ENCODE measurements at places on chromosomes 11 and 22.

GRCh38 chr22:31944700-31945442 lies 536 bp downstream of the YWHAH start:
- no peak for DNase-seq

DNA sequence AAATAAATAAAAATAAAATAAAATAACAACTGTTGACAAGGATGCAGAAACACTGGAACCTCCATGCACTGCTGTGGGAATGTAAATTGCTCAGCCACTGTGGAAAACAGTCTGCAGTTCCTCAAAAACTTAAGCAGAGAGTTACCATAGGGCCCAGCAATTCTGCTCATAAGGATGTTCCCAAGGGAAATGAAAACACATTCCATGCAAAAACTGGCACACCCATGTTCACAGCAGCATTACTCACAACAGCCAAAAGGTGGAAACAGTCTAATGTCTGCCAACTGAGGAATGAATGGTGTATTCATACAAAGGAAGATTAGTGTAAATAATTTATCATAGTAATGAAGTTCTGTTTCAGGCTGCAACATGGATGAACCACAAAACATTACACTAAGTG lies 3.2 kb upstream of the KRTAP5-10 start:
- DNase-seq = no peak

DNA sequence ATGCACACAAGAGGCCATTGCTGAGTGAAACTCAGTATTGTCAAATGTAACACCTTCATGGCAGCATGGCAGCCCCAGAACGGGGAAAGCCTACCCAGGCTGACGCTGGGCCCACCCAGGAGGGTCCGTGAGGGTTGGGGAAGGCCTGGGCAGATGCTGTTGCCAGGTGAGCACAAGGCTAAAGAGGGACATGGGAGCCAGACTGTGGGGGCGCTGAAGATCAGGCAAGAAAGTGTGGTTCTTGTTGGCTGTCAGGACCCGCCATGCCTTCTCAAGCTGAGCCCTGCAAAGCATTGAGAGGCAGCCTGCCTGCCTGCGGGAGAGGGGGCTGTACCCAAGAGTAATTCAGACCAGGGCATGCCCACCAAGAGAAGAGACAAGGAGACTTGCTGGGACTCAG lies 85.0 kb upstream of the PITPNB start:
- DNase-seq = no peak

DNA sequence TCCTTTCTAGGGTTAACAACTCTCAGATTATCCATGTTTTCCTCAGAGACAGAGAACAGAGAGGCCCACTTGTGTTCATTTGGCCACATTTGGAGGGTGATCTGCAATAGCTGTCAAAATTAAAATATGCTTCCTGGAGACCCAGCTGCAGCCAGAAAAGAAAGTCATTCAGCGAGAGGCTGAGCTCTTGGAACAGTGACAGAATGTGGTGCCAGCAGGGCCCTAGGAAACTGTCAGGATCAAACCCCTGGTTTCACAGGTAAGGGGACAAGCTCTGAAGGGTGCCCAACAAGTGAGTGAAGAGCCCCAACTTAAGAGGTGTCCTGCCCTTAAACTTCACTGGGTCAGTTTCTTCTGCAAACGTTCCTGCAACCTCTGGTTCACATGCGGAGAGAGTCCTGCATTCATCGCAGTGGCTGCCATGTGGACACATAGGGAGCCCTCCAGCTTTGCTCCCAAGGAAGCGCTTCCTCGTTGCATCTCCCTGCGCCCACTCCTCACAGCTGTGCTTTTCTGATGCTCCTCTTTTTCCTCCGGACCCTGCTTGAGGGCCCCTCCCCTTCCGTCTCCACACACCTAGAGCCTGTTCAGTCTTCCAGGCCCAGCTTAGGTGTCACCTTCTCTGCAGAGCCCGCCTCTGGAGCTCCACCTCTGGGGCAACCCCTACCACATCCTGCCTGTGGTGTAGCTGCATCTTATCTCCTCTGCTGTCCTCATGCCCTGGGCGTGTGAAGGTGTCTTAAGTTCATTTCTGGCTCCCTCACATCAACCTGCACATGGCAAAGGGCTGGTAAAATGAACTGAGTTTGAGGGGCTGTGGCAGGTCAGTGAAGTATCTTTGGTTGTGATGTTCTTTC lies 3.9 kb downstream of the UCP3 start:
- DNase-seq = no peak

DNA sequence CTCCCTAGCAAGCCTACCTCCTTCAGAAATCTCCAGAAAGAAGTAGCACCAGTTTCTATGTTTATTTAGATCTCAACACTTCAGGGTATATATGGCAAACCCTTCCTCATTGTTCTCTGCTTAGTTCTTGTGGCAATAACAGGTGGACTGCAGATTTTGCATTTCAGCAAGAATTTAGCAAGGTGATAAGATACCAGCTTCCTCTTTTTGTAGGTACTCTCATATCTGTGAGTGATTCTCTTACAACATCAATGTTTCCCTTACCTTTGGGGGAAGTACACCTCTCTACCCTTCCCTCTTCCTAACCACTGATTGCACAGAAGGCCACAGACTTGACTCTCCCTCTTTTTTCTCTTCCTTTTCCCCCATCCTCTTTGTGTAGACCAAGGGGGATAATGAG lies 230.9 kb upstream of the SESN3 start:
- no peak for DNase-seq

DNA sequence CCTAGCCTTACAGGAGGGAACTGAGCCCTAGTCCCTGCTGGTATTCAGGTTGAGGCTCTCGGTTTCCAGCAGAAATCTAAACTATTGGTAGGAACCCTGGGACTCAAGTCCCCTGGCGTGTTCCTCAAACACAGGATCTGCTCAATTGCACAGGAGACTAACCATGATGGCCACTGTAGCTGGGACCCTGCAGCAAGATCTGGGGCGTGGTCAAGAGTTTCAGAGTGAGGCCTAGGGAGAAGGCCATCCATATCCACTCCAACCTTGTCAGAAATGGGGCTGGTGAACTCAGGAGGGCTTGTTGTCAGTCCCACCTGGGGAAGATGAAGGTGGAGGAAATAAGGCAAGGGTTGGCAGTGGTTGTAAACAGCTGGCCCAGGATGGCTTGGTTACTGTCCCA lies 49.9 kb upstream of the PAX6 start:
- DNase-seq = no peak

- no peak for DNase-seq
Observed at GRCh38 chr11:79400717-79401330, 40.0 kb downstream of the TENM4 start.

DNA sequence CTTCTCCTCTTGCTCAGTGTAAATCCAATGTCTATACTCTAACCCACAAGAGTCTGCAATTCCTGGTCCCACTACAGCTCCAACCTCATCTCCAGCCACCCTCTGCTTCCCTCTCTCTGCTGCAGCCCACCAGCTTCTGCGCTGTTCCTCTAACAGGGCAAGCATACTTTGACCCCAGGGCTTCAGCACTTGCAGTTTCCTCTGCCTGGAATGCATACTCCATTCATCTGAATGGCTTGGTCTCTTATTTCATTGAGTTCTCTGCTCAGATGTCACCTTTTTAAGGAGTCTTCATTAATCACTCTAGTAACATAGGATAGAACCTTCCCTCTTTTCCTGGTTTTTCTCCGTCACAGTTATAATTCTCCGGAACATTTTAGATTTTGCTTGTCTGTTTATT lies 141.6 kb downstream of the BUD13 start:
- no peak for DNase-seq

DNA sequence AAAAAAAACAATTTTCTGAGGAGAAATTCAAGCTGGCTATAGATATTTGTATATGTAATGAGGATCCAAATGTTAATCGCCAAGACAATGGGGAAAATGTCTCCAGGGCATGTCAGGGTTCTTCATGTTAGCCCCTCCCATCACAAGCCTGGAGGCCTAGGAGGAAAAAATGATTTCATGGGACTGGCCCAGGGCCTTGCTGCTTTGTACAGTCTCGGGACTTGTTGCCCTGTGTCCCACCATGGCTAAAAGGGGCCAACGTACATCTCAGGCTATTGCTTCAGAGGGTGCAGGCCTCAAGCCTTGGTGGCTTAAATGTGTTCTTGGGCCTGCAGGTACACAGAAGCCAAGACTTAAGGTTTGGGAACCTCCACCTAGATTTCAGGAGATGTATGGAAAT lies 62.1 kb upstream of the SLC5A12 start:
- DNase-seq = no peak

DNA sequence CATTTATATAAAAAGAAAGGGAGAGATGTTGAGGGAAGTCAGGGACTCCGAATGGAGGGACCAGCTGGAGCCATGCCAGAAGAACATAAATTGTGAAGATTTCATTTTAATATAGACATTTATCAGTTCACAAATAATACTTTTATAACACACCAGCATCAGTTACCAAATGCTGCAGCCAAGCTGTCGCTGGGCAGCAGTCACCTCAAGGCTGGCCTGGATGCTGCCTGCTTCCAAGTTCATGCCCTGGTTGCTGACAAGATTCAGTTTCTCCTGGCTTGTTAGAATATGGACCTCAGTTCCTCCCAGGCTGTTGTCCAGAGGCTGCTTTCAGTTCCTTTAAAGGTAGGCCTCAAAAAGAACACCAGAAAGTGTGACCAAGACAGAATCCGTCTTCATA lies 30.8 kb upstream of the ALDH3B2 start:
- no peak for DNase-seq

- peak; percentile 4 for DNase-seq
Observed at GRCh38 chr11:119262668-119263351, 54.1 kb downstream of the MCAM start.

DNA sequence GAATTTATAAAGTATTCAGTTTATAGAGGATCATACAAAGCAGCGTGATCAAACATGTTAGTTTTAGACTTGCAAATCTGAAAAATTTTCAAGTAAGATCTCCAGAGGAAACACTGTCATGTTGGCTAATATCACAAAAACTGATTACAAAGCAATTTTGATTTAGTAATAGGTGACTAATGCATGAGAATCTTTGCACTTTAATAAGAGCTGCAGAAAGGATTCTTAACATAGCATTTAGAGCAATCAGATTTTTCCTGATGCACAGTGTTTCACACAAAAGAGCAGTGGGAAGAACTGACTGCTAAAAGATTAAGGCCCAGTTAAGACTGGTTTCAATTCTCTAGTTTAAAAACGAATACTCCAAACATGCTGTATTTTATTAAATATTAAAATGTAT lies 321.2 kb downstream of the GUCY1A2 start:
- DNase-seq = peak; percentile 61

DNA sequence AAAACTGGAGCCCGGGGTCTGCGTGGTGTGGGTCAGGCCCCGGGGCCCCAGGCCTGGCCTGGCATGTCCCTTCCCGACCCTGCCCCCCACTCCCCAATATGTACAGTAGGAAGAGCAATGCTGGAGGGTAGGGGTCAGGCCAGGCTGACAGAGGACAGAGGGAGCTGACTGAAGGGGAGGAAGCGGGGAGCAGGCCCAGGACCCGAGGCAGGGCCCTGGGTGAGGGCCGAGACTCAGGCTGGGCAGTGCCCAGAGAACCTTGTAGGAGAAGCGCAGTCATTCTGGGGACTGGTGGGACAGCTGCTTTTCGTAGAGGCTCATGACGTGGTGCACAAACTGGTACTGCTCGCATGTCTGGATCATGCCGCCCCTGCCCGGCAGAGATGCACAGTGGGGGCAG lies 2.7 kb upstream of the IGSF22 start:
- DNase-seq = no peak

DNA sequence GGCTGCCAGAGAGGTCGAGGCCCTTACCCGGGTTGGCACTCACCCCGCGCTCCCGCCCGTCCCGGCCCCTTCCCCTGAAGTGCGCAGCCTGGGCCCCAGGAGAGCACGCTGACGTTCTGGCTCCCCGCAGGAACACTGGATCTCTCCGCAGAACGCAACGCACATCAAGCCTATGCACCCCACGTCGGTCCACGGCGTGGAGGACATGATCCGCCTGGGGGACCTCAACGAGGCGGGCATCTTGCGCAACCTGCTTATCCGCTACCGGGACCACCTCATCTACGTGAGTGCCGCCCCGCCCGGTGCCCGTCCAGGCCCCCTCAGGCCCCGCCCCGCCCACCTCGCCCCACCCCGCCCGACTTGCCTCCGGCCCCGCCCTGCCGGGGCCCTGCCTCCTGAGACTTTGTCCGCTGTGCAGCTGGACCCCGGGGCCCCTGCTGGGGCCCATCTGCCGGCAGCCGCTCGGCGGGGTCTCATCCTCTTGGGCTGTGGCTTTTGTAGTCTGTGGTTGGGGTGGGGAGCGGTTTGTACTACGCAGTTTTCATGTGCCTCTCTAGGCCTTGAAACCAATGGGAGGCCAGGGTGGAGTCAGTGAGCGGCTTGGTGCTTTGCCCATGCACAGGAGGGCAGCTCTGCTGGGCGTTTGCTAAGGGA lies 19.7 kb downstream of the MYO7A start:
- DNase-seq = no peak

GRCh38 chr11:123391646-123392348 lies 38.3 kb upstream of the GRAMD1B start:
- no peak for DNase-seq

DNA sequence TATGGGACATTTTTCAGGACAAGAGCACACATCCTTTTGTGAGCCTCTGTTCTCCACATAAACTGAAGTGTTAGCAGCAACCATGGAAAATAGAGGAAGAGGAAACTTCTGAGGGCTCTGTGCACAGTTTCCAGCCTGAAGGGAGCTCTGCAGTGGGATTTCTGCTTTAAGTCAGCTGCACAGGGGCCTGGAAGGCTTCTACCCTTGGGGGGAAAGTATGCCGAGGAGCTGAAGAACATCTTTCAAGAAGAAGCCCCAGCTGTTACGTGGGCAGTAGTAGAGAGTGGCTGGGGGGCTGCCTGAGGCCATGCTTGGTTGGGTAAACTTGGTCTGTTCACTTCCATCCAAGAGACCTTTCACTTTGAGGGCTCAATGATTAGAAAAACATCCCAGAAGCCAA lies 82.7 kb upstream of the EED start:
- DNase-seq = no peak

- DNase-seq = no peak
Observed at GRCh38 chr11:22749536-22749935, 80.1 kb downstream of the SVIP start.

- no peak for DNase-seq
Observed at GRCh38 chr22:27397954-27398342, 403.6 kb downstream of the MN1 start.

DNA sequence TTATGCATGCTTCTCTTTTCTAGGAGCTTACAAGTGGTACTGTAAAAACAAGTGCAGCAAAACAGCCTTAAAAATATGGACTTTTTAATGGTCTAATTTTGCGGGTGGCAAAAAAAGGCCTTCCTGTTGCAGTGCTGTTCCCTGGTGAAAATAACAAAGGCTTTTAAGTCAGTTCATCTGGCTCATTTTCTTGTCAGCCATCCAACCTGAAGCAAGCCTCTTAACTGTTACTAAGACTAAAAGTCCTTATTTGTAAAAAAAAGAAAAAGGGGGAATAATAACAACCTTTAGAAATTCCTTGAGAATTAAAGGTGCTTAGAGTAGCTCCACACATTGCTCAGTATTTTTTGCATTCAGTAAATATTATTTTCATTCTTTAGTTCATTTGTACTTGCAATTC lies 200.5 kb upstream of the CHORDC1 start:
- DNase-seq = no peak

- no peak for DNase-seq
Observed at GRCh38 chr11:28704801-28705200, 596.6 kb downstream of the METTL15 start.

- no peak for DNase-seq
Observed at GRCh38 chr11:93935826-93936225, 85.3 kb upstream of the HEPHL1 start.

Measured in fibroblast of skin of left quadriceps (primary cell).